ENCODE measurements at places on chromosomes 6 and 20. TPM values are rescaled to one million over a fixed set of nuclear protein-coding genes. Genes with fewer than 3 reads are reported as not detected.

SSTR4 gene
- total RNA-seq: not detected

FOXA2 gene
- not detected for total RNA-seq

PPIL6 gene
- 2.4 TPM for total RNA-seq

SLC24A3 gene
- 19.4 TPM for total RNA-seq

CNKSR3 gene
- total RNA-seq: 13.0 TPM

DNA sequence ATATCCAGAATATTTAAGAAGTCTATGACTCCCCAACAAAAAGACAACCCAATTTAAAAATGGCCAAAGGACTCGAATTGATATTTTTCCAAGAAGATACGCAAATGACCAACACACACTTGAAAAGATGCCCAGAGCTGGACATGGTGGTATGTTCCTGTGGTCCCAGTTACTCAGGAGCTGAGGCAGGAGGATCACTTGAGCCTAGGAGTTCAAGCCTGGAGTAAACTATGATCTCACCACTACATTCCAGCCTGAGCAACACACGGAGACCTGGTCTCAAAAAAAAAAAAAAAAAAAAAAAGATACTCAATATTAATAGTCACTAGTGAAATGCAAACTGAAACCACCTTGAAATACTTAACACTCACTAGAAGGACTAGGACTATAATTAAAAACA lies 12.2 kb upstream of the ARMC2 start:
- H3K4me1 ChIP-seq: no peaks in the 10 kb centered on the region
- no peak overlapping the region for H3K27ac ChIP-seq
- no peaks in the 10 kb centered on the region for H3K36me3 ChIP-seq
- no peak for DNase-seq
- no peak overlapping the region for H3K4me3 ChIP-seq
- no peaks in the 10 kb centered on the region for H3K27me3 ChIP-seq

DNA sequence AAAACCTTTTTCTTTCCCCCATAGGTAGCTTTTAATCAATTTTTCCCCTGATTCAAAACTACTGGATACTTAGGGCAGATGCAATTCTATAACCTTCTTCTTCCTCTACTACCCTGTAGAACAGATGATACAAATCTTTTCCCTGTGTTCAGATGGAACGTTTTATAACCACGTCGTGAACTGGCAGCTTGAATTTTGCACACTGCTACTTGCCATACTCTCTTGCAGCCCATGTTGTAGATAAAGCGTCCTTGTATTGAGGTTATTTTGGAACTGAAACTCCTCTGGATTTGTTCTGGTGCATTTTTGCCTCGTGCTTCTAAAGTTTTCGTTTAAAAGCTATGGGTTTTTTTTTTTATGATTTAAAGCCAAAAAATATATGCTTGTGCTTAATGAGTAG lies 440.2 kb downstream of the RFPL4B start:
- H3K4me3 ChIP-seq: no peak overlapping the region
- no peaks in the 10 kb centered on the region for H3K4me1 ChIP-seq
- no peaks in the 10 kb centered on the region for H3K27me3 ChIP-seq
- DNase-seq: no peak

- H3K27ac ChIP-seq: no peak overlapping the region
- DNase-seq: no peak
- no peaks in the 10 kb centered on the region for H3K36me3 ChIP-seq
- no peak overlapping the region for H3K4me3 ChIP-seq
- H3K4me1 ChIP-seq: peaks cover 6% of the 10 kb centered on the region
These were observed 36.8 kb downstream of the PTPRK start for GRCh38 chr6:128483472-128484135.

- no peaks in the 10 kb centered on the region for H3K27me3 ChIP-seq
- no peak for DNase-seq
- H3K4me3 ChIP-seq: no peak overlapping the region
These were observed 96.6 kb upstream of the LOC128125822 start for GRCh38 chr6:63475707-63476106.

DNA sequence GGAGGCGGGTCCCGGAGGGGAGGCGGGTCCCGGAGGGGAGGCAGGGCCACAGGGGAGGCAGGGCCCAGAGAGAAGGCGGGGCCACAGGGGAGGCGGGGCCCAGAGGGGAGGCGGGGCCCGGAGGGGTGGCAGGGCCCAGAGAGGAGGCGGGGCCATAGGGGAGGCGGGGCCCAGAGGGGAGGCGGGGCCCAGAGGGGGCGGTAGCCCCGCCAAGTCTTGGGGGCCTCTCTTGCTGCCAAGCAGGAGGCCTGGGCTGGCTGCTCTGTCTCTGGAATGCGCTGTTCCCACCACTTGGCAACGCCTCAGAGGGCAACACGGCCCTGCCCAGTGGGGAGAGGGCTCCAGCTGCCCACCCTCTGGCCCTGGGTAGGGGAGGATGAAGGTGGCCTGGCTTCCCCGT lies 80.5 kb downstream of the YTHDF1 start:
- no peaks in the 10 kb centered on the region for H3K4me1 ChIP-seq
- H3K27ac ChIP-seq: no peak overlapping the region
- no peak for DNase-seq
- H3K36me3 ChIP-seq: no peaks in the 10 kb centered on the region

DNA sequence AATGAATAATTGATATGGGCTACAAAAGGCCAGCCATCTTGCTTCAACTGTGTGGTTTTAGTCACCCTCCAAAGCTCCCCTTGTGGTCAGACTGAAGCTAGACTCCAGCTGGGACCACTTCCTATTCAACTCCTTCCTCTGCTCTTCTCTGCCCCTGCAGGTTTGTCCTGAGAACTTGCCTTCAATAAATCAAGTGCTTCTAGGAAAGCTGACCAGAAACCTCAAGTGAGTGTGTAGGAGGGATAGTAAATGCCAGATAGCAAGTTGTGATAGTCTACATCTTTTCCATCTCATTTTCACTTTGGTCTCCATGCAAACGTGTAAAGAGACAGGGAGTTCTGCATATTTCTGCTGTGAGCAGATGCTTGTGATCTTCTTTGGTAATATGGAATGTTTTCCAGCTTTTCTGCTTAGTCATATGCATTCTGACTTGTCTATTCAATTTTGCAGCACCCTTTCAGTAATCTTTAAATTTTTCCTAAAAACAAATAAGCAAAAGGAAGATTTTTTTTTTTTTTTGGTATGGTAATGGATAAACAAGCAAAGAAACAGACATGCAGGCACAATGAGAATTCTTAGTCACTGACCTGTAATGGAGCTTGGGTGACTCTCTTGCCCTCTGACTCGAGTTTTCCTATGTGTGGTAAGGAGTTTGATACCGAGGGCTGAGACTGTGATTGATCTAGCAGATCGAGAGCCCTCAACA lies 201.3 kb upstream of the BTBD3 start:
- H3K4me1 ChIP-seq: peaks cover 24% of the 10 kb centered on the region
- no peak for DNase-seq
- H3K27ac ChIP-seq: no peak overlapping the region
- H3K4me3 ChIP-seq: no peak overlapping the region
- H3K27me3 ChIP-seq: no peaks in the 10 kb centered on the region

GRCh38 chr6:158756977-158757752 lies 62.0 kb downstream of the EZR start:
- no peaks in the 10 kb centered on the region for H3K27me3 ChIP-seq
- H3K36me3 ChIP-seq: no peaks in the 10 kb centered on the region
- H3K4me3 ChIP-seq: no peak overlapping the region
- no peak overlapping the region for H3K27ac ChIP-seq

GRCh38 chr6:137937834-137938233 lies 70.8 kb downstream of the TNFAIP3 start:
- peaks cover 8% of the 10 kb centered on the region for H3K4me1 ChIP-seq
- H3K4me3 ChIP-seq: no peak overlapping the region
- H3K36me3 ChIP-seq: no peaks in the 10 kb centered on the region
- H3K27ac ChIP-seq: no peak overlapping the region
- no peak for DNase-seq
- no peaks in the 10 kb centered on the region for H3K27me3 ChIP-seq

GRCh38 chr6:72552938-72553337 lies 68.9 kb upstream of the KCNQ5 start:
- no peak for DNase-seq
- no peaks in the 10 kb centered on the region for H3K36me3 ChIP-seq
- peaks cover 8% of the 10 kb centered on the region for H3K4me1 ChIP-seq
- no peak overlapping the region for H3K4me3 ChIP-seq
- H3K27me3 ChIP-seq: no peaks in the 10 kb centered on the region
- H3K27ac ChIP-seq: no peak overlapping the region

DNA sequence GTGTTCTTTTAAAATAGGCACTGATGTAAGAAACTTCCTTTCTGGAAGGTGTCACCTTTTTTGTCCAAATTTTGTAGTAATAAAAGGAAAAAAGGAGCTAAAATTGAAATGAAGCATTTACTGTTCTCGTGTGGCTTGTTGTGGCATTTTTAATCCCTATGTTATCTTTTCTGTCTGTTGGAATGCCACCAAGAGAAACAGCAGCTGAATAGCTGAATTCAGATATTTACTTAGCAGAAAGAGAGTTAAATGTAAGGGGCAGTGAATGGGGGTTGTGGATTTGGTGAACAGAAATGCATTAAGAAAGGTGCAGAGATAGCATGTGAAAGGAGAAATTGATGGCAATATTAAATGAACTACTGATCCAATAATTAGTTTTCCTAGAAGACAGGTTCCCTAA lies 573.6 kb upstream of the EPHA7 start:
- no peaks in the 10 kb centered on the region for H3K27me3 ChIP-seq
- H3K36me3 ChIP-seq: no peaks in the 10 kb centered on the region
- H3K27ac ChIP-seq: no peak overlapping the region
- no peak for DNase-seq

DNA sequence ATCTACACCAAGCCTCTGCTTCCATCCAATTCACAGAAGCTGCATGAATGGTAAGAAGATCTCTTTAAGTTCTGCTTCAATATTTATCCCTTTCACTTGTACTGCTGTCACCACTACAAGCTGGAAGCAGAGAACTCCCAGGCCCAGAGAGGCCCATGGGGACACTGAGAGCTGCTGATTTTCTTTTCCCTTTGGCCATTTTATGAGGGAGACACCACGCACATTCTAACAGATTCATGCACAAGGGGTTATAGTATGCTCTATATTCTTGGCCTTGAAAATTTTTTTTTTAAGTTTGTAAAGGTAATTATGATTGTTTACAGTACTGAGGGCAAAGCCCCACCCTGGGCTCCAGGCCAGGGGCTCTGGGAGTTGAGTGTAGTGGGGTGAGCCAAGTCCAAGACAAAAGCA lies 88.4 kb downstream of the MYB start:
- no peak overlapping the region for H3K27ac ChIP-seq
- DNase-seq: no peak
- no peaks in the 10 kb centered on the region for H3K4me1 ChIP-seq
- H3K36me3 ChIP-seq: no peaks in the 10 kb centered on the region
- no peaks in the 10 kb centered on the region for H3K27me3 ChIP-seq

DNA sequence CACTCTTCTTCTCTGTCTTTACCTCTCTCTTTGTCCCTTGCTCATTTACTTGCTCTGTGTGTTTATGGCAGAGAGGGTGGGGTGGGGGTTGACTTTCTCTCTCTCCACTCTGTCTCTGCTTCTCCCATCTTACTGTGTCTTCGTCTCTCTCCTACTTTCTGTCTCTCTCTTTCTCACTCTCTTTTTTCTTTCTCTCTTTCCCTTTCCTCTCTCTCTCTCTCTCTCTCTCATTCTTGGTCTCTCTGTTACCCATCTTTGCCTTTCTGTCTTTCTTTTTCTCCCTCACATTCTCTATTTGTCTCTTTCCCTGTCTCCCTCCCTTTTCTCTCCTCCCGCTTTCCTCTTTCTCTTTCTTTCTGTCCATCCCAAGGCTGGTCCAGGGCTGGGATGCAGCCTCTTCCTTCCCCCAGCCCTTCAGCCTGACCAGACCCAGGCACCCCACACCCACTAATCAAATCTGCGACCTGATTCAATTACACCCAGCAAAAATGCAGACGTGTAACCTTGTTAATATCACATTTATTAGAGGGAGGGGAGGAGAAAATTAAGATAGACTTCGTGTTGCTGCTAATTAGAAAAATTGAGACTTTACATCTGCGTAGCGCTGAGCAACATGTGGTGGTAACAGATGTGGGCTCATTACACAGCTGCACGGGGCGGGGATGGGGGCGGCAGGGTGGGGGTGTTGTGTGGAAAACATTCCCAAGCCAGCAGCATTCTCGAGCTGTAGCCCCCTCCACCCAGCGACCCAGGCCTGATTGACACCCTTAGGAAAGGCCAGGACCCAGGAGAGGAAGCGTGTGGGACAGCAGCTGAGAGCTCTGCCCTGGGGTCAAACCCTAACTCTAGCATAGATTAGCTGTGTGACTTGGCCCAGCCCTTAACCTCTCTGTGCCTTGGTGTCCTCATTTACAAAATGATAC lies 124.9 kb upstream of the MAFB start:
- no peaks in the 10 kb centered on the region for H3K36me3 ChIP-seq
- DNase-seq: no peak
- no peaks in the 10 kb centered on the region for H3K4me1 ChIP-seq
- H3K27ac ChIP-seq: no peak overlapping the region

GRCh38 chr6:73560182-73560732 lies 39.4 kb upstream of the EEF1A1 start:
- H3K27me3 ChIP-seq: no peaks in the 10 kb centered on the region
- no peak overlapping the region for H3K4me3 ChIP-seq
- no peaks in the 10 kb centered on the region for H3K4me1 ChIP-seq
- H3K36me3 ChIP-seq: no peaks in the 10 kb centered on the region
- DNase-seq: no peak
- no peak overlapping the region for H3K27ac ChIP-seq
